ENCODE measurements at places on chromosomes 4 and X. TPM values are rescaled to one million over a fixed set of nuclear protein-coding genes. Genes with fewer than 3 reads are reported as not detected.

HMX1 gene
- total RNA-seq, result not detected

DNA sequence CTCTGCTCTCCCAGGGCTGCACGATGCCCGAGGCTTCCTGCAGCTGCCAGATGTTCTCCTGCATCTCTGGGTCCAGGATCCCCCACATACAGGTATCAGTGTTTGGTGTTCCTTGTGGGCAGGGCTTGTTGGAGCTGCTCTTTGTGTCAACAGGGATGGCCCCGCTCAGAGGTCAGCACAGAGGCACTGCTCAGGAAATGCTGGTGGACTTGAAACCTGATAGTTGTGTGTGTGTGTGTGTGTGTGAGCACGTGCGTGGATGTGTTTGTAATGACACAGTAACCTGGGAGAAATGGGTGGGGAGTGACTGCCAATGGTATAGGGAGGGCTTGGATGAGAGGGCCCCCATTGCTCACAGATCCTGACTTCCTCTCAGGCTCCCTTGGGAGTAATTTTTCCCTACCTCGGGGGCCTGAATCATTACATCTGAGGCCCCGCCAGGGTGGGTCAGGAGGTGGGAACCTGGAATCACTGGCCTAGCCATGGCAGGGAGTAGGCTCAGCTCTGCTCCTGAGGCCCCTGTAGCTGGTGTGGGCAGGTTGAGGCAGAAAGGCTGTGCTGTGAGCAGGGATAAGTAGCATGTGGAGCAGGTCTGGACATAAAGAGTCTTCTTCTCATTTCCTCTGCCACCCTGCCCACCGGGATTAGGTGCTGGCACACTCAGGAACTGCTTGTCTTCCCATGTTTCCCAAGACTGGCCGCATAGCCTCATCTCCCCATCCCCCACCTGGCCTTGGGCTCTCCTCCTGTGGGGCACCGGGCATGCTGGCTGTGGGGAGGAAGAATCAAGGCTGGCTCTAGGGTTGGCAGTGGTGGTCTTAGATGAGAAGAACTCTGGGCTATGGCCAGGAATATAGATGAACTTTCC lies 2.5 kb upstream of the EFNB1 start:
- no peaks in the 10 kb centered on the region for H3K36me3 ChIP-seq
- no peak for DNase-seq
- H3K4me1 ChIP-seq, result no peaks in the 10 kb centered on the region

GRCh38 chr4:71070015-71070414 lies 76.6 kb downstream of the DCK start:
- peaks cover 10% of the 10 kb centered on the region for H3K4me1 ChIP-seq
- H3K27ac ChIP-seq, result no peak overlapping the region
- H3K36me3 ChIP-seq, result no peaks in the 10 kb centered on the region
- DNase-seq, result no peak
- no peaks in the 10 kb centered on the region for H3K27me3 ChIP-seq

DNA sequence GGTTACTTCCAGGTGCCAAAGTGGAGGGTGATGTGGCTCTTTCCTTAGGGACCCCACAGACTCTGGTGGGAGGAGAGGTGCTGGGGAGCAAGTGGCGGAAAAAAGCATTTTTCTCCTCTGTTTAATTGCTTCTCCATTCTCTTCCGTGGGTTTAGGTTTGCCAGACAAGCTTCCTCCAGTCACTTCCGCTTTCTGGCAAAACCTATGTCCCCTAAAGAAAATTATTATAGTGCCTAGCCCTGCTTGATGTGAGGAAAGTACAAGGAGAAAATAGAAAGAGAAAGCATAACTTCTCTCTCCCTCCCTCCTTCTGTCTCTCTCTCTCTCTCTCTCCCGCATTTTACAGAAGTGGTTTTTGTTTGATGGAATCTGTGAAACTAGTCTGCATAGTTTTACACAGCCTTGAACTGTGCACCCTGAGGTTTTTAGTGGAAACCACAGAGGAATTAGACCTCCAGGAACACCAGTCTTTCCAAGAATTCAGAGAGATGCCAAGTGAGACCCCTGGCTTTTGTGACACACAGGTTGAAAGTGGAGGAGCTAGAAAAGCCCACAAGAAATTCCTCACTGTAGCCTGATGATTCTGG lies 231.1 kb upstream of the ANXA3 start:
- DNase-seq, result no peak
- H3K36me3 ChIP-seq, result no peaks in the 10 kb centered on the region
- H3K27ac ChIP-seq, result no peak overlapping the region
- no peaks in the 10 kb centered on the region for H3K27me3 ChIP-seq

- H3K4me3 ChIP-seq, result no peak overlapping the region
- no peaks in the 10 kb centered on the region for H3K4me1 ChIP-seq
- no peaks in the 10 kb centered on the region for H3K27me3 ChIP-seq
- no peaks in the 10 kb centered on the region for H3K36me3 ChIP-seq
Observed at GRCh38 chrX:37922928-37923327, 75.6 kb upstream of the DYNLT3 start.

GRCh38 chr4:88802138-88802537 lies 104.5 kb upstream of the NAP1L5 start:
- no peaks in the 10 kb centered on the region for H3K27me3 ChIP-seq
- no peak overlapping the region for H3K27ac ChIP-seq
- H3K4me3 ChIP-seq, result no peak overlapping the region
- H3K36me3 ChIP-seq, result no peaks in the 10 kb centered on the region
- DNase-seq, result no peak
- H3K4me1 ChIP-seq, result no peaks in the 10 kb centered on the region

DNA sequence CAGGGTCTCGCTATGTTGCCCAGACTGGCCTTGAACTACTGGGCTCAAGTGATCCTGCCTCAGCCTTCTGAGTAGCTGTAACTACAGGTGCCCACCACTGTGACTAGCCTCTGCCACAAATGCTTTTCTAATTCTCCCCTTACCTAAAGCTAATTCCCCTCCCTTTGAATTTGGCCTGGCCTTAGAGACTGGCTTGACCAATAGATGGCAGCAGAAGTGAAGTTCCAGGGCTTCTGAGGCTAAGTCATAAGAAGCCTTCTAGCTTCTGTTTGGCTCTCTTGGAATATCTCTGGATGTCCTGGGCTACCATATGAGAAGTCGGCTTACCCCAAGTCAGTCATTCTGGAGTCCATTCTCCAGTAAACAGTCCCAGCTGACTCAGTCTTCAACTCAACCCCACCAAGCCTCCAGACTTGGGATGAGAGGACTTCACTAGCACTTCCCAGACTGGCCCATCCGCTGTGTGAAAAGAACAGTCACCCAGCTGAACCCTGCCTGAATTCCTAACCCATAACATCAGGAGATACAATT lies 61.0 kb downstream of the HPRT1 start:
- no peak for DNase-seq
- H3K36me3 ChIP-seq, result no peaks in the 10 kb centered on the region
- H3K4me1 ChIP-seq, result no peaks in the 10 kb centered on the region
- no peak overlapping the region for H3K4me3 ChIP-seq
- no peak overlapping the region for H3K27ac ChIP-seq
- no peaks in the 10 kb centered on the region for H3K27me3 ChIP-seq

GAGE1 gene
- total RNA-seq, result not detected

Data from Peyer's patch (tissue), 4 donors.